Smooth muscle cell of bladder (primary cell): ENCODE measurements at places on chromosomes 2 and 18. TPM values are rescaled to one million over a fixed set of nuclear protein-coding genes. Genes with fewer than 3 reads are reported as not detected.

Gene PECR
- 14.6 and 16.6 TPM in 2 replicates for total RNA-seq

Gene NOSTRIN
- total RNA-seq, result 0.09 and 0.14 TPM in 2 replicates

Gene TMEM163
- not detected in 2 replicates for total RNA-seq

Gene HTRA2
- 33.4 and 44.8 TPM in 2 replicates for total RNA-seq

Gene REEP1
- 0.09 TPM in 1 of 2 replicates, not detected in the other for total RNA-seq
